ENCODE measurements at places on chromosomes 7 and 10.
A peak's percentile ranks its signal among the peaks of the same experiment; 100 is the strongest.

DNA sequence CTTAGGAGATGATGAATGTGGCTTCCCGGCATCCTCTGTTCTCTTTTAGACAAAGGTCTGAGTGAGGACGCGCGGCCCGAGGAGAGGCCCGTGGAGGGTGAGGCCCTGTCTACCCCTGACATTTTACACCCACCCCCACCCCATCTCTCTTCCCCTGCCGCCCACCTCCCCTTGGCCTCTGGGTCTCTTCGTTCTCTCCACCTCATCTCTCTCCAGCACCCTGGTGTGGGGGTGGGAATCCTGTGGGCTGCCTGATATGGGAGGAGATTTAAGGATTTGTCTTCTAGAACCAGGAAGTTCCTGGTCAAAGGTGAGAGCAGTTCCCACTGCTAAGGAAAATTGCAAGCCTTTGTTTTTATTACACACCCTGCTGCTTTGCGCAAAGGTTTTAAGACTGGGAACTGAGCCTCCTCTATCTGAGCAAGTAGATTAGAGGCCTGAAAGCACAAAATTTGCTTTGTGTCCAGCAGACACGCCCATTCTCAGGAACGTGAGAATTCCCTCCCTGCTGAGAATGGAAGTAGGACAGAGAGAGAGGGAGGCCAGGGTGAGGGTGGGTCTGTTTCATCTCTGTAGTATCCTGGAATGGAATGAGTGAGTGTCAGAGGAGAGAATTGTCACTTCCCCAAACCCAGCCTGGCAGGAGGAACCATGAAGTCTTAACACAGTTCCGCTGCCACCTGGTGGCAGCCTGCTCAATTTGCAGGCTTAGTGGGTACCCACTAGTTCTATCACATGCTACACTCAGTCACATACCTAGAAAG, 91.2 kb downstream of the GTF2IRD1 start:
- peak; percentile 23 for DNase-seq

GRCh38 chr10:97937928-97938327, 88.3 kb downstream of the GOLGA7B start:
- DNase-seq, result no peak

DNA sequence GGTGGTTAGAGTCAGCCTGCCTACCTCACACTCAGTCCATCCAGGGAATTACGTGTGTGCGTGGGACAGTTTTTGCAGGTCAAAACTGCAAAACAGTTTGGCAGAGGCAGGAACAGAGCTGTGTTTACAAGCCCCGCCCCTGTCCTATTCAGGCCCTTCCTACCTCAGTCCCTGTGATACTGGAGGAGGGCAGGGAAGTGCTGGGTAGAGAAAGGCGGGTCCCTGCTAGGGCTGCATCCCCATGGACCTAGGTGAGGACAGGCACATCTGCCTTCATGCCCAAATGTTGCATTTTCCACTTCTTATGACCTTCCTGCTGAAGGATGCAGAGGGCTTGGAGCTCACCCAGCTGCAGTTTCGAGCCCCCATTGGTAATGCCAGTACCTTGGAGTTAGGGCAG, 25.1 kb downstream of the SBDS start:
- DNase-seq, result no peak

- DNase-seq, result no peak
Measured at GRCh38 chr10:74753442-74754211, 72.8 kb upstream of the KAT6B start.

- DNase-seq, result no peak
Measured at GRCh38 chr10:494149-494542, 195.3 kb downstream of the DIP2C start.

DNA sequence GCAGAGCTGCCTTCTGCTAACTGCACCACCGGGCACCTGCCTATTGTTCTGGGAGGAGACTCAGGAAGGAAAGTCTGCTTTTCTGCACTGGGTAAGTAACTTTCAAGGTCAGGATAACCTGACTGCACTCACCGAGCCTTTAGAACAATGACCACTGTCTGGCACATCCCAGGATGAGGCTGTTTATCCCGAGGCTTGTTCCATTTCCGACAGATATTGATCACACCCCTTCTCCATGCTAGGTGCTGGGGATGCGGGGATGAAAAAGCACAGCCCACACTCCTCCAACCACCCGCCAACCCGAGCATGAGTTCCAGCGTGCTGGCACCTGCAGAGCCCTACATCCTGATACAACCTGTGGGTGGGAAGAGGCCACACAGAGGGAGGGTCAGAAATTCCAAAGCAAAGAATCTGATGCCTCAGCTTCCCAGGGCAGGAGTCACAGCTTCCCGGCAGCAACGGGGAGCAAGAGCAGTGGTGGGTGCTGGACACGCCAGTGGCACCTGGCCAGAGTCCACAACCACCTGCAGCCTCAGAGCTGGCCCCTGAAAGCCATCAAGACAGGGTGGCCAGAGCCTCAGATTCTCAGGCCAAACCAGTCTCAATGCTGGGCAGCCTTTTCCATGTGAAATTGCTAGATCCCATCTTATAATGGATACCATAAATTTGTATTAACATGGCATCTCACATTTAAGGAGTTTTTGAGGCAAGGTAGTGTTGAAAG, 34.9 kb upstream of the CNPY1 start:
- peak; percentile 59 for DNase-seq

DNA sequence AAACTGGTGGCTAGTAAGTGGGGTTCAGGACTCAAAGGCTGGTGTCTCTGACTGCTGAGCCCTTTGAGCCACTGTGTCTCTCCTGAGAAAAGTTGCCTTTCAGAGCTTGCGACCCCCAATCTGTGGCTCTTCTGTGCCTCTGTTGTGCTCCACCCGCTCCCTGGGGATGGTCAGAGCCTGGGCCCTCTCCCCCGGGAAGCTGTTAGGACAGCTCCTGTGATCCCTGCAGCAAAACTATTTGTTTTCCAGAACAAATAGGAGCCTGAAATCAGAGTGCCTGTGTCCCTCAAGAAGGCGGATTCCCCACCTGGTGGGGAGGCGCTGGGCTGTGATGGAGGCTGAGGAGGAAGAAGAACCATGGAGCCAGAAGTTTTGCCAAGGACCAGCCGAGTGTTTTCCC, 56.4 kb upstream of the MXI1 start:
- no peak for DNase-seq

DNA sequence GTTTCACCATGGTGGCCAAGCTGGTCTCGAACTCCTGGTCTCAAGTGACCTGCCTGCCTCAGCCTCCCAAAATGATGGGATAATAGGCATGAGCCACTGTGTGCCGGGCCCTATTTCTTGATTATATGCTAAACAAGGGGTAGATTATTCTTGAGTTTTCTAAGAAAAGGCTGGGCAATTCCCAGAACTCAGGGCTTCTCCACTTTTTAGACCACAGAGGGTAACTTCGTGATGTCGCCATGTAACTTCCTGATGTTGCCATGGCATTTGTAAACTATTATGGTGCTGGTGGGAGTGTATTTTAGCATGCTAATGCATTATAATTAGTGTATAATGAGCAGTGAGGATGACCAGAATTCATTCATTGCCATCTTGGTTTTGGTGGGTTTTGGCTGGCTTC, 35.8 kb downstream of the OTUD1 start:
- no peak for DNase-seq

DNA sequence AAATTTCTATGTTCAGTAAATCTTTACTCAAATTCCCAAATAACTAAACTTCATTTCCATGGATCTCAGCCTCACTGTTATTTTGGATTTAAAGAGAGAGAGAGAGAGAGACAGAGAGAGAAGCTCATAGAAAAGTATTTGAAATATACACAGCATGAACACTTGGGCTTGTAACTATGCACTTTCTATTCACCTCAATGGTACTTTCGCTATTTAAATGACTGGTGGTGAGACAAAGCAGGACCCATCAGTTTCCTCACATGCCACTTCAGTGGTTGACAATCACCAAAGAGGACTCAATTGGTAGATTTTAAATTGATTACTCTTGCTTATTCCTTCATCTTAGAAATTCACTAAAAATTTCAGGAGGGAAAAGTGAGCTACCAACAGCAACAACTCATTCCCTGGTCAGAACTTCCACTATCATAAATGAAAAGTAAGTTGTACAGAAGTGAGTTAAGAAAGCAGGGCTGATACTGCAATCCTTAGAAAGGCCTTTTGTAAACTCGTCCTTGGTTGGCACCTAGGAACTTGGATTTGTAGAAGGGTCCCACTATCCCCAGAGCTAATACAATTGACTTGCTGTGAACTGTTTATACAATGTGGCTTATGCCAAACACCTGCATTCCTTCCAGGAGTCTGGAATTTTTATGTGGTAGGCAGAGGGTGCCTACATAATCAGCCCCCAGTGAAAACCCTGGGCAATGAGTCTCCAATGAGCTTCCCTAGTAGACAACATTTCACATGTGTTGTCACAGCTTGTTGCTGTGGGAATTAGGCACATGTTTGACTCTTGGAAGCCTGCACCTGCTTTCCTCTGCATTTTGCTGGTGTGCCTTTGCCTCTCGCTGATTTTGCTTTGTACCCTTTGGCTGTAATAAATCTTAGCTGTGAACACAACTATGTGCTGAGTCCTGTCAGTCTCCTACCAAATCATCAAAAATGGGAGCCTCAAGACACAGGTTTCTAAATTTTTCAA, 10.8 kb downstream of the ERLIN1 start:
- no peak for DNase-seq

DNA sequence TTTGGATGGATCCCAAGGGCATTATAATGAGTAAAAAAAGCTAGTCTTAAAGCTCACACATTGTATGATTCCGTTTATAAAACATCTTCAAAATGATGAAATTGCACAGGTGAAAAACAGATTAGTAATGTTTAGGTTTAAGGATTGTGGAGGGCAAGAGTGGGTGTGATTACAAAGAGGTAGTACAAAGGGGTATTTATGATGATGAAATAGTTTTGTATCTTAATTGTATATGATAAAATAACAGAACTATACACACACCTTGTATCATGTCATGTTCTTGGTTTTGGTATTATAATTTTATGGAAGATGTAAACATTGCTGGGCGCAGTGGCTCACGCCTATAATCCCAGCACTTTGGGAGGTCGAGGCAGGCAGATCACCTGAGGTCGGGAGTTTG, 2.8 kb upstream of the SSC4D start:
- no peak for DNase-seq

DNA sequence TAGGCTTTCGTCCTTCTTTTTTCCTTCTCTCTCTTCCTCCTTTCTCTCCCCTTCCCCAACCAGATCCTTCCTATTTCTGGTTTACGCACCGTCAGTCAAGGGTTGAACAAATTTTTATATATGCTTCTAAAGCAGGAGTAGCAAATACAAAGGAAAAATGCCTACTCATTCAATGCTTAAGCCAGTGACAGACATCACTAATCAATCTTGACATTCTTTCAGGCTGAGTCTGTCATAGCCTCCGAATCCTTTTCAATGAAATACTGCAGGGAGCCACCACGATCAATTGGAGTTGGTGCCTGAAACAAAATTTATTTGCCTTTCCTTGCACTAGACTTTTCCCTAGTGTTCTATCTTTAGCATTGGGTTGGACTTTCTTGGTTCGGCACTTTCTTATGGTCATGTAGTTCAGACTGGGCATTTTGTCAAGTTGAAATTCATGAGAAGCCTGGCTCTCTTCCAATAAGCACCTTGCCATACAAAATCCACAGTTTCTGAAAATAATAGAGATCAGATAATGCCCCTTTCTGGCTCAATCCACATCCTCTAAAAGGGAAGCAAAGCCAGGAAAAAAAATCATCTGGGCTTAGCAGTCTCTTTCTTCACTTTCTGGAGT, 239.5 kb upstream of the PLXNA4 start:
- no peak for DNase-seq

- DNase-seq, result no peak
Measured at GRCh38 chr10:18424200-18424599, 227.2 kb downstream of the NSUN6 start.

DNA sequence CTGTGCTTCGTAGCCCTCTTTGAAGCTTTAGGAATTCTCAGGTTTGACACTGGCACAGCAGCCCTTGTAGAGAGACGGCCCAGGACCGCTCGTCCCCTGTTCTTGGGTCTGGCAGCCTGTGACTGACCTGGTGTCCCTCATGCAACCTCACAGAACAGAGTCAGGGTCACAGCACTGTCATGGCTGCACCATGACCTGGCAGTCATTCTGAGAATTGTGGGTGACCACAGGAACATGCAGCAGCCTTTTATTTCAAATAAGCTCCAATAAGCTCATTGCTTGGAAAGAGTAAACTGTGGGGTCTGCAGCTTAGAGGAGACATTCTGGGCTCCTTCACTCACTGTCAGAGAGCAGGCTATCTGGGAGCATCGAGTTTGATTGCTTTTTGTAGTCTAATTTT, 42.5 kb downstream of the MYO1G start:
- DNase-seq, result no peak

GRCh38 chr10:91635401-91636400, 2.8 kb upstream of the PPP1R3C start:
- DNase-seq, result peak; percentile 69

GRCh38 chr10:89663144-89663543, 18.1 kb upstream of the PANK1 start:
- DNase-seq, result no peak

DNA sequence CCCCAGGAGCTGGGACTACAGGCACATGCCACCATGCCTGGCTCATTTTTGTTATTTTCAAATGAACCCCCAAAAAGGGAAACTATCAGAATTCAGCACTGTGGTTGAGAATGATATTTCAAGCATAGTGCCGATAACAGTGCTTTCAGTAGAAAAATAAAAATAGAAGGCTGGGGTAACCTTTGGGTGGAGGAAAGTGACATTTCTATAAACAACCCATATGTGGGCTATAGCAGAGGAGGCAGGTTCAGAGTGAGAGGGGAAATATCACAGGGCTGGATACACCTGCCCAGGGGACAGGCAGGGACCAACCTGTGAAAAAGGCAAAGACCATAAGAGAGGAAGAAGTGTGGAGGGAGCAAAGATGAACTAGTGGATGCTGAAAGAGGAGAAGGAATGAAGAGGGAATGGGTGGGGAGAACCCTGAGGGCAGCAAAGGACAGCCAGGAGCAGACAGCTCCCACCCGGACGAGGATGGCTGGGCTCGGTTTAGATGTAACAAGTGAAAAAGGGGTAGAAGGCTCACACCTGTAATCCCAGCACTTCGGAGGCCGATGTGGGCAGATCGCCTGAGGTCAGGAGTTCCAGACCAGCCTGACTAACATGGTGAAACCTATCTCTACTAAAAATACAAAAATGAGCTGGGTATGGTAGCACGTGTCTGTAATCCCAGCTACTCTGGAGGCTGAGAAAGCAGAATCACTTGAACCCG, 56.5 kb downstream of the MAP3K8 start:
- DNase-seq, result no peak

GRCh38 chr7:133071506-133071905, 10.4 kb downstream of the CHCHD3 start:
- DNase-seq, result no peak

Data from mammary epithelial cell (primary cell).